ENCODE measurements at places on chromosomes 2 and 18. TPM values are rescaled to one million over a fixed set of nuclear protein-coding genes. Genes with fewer than 3 reads are reported as not detected.

REG3G gene
- total RNA-seq: not detected

DNA sequence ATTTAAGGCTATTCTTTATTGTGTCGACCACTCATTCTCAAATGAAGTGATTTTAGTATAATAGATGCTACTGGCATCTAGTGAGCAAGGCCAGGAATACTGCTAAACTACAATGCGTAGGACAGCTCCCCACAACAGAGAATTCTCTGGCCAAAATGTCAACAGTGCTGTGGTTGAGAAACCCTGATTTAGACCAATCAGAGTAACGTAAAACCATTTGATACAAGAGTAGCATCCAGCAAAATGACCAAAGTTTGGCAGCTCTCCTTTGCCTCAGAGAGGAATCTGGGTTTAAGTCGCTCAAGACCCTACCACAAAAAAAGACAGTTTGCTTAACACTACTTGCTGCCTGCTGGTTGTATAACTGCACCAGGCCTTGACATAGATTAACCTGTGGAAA lies 37.0 kb upstream of the TTN start:
- DNase-seq: peak; percentile 65

SKOR2 gene
- not detected for total RNA-seq

GRCh38 chr18:71324356-71324755 lies 1035.5 kb downstream of the SOCS6 start:
- no peak for DNase-seq

C2orf69 gene
- 13.2 TPM for total RNA-seq

GRCh38 chr18:72155327-72155726 lies 388.8 kb downstream of the CBLN2 start:
- peak; percentile 12 for DNase-seq

MFF gene
- 77.9 TPM for total RNA-seq

RESP18 gene
- total RNA-seq: not detected

GRCh38 chr2:134261398-134262131 lies 7.7 kb downstream of the MGAT5 start:
- no peak for DNase-seq

GRCh38 chr2:102410952-102411351 lies 12.0 kb upstream of the IL18RAP start:
- DNase-seq: no peak

DNA sequence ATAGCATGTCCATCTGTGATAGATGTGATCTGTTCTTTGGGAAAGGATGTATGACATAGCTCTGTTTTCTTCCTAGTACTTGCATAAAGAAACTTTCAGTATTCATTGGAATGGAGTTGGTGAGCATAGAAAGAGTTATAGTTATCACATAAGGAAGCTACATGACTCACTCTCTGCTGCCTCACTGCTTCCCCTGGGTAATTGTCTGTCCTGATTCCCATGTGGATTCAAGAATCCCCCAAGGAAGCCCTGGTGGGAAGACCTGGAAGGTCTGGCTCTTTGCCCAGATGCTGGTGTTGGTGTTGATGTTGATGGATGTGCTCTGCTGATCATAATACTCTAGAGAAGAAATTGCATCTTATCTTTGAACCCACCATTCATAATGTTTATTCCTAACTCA lies 60.6 kb downstream of the PTPN4 start:
- DNase-seq: peak; percentile 88

GRCh38 chr2:167579826-167580225 lies 667.6 kb downstream of the STK39 start:
- peak; percentile 27 for DNase-seq
